ENCODE measurements at places on chromosomes 6 and 20.

- no peak for DNase-seq
These were observed 203.8 kb upstream of the PCSK2 start for GRCh38 chr20:17023036-17023435.

GRCh38 chr6:155432293-155432692 lies 23.3 kb downstream of the NOX3 start:
- no peak for DNase-seq

DNA sequence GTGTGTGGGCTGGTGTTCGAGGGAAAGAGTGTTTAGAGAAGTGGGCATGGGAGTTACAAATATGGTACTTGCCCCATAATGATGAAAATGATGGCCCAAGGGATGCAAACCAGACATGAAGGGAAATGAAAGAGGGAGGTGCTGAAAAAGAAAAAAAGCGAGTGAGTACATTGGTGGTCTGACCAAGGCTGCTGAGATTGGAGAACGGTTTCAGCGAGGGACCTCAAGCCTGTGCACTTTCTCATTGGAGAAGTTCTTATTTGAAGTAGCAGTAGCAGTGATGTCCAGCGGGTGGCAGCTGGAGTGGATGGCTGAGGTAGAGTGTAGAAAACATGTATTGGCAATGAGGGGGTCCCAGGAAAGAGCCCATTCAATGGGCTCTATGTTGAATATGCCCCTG lies 54.8 kb downstream of the TNFAIP3 start:
- no peak for DNase-seq

GRCh38 chr6:155882527-155883333 lies 427.1 kb upstream of the NOX3 start:
- no peak for DNase-seq

GRCh38 chr6:15213838-15214400 lies 31.9 kb upstream of the JARID2 start:
- DNase-seq, result no peak

DNA sequence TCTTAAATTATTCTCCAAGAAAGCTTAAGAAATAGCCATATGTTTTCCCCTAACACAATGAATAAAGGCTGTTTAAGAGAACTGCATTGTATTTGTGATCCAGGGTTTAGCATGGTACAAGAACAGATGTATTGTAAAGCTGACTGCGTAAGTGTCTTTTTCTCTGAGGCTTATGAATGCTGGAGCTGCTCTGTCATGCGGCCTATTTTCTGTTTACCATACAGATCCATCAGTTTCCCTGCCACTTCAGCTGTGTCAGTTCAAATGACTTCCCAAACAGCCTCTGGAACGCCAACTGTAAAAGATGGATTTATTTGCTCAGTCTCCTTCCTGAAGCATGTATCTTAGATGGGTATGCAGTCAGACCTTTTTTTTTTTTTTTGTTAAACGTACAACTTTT lies 419.3 kb upstream of the HS3ST5 start:
- no peak for DNase-seq

- DNase-seq, result no peak
These were observed 81.2 kb downstream of the UNC5CL start for GRCh38 chr6:40957616-40958492.

- DNase-seq, result no peak
These were observed 28.5 kb upstream of the DST start for GRCh38 chr6:56671160-56671559.

GRCh38 chr6:158498362-158498761 lies 61.5 kb upstream of the TMEM181 start:
- no peak for DNase-seq

DNA sequence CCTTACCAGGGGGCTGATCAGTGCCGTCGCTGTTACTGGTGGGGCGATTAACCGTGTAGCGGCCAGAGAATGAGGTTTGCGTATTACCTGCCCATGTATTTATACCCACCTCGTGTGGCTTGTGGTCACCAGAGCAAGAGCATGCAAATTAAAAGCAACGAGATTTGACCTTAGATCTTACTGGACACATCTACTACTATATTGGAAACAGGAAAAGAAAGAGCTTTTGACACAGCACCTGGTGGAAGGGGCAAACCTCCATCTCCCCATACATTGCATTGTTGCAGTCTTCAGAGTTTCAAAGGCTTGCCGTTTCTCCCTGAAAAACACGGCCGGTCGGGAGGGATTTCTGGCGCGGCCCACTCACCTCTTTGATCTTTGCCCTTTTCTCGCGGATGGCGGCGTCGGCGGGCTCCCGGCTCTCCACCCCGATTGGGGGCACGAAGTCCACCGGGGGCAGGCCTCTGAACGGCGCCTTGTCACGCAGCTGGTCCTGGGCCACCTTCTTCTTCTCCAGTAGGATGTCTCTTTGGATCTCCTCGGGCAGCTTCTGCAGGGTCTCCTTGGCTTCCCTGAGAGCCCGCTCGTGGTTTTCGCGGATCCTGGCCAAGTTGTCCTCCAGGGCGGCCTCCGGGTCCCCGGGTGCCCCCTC lies 1.3 kb downstream of the MAN1A1 start:
- DNase-seq, result no peak

- no peak for DNase-seq
These were observed 260.8 kb downstream of the ZFAND3 start for GRCh38 chr6:38080360-38080759.

DNA sequence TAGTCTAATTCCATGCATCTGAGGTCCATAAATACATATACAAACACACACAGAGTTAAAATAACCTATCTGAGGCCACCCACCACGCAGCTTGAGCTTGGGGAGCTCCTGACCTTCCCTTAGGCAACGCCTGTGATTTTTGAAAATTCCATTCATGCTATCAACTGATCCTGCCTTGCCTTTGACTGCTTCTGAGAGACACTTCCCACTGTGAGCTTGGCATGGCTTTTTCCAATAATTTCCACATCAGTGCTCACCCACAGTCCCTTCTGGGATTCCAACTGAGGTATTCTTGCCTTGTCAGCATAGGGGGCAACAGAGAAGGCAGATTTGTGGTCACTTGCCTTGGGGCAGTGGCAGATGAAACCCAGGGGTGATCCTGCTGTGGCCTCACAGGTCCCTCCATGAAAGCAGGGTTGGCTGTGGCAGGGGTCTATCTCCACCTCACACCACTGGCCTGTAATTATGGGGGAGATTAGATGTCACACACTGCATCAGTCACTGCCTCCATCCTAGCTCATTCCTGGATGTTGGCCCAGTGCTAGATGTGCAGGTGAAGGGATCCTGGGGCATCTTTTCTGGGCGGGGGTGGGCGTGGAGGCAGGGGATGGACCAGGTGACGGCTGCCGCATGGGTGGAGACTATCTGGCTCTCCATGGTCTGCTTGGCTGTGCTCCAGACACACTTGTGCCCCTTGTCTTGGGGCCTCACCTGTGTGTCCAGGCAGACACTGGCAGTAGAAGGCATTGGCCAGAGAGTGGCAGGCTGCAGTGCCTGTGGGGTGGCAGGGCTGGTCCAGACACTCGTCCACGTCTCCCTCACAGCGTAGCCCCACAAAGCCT lies 11.2 kb upstream of the GPSM3 start:
- DNase-seq, result no peak

DNA sequence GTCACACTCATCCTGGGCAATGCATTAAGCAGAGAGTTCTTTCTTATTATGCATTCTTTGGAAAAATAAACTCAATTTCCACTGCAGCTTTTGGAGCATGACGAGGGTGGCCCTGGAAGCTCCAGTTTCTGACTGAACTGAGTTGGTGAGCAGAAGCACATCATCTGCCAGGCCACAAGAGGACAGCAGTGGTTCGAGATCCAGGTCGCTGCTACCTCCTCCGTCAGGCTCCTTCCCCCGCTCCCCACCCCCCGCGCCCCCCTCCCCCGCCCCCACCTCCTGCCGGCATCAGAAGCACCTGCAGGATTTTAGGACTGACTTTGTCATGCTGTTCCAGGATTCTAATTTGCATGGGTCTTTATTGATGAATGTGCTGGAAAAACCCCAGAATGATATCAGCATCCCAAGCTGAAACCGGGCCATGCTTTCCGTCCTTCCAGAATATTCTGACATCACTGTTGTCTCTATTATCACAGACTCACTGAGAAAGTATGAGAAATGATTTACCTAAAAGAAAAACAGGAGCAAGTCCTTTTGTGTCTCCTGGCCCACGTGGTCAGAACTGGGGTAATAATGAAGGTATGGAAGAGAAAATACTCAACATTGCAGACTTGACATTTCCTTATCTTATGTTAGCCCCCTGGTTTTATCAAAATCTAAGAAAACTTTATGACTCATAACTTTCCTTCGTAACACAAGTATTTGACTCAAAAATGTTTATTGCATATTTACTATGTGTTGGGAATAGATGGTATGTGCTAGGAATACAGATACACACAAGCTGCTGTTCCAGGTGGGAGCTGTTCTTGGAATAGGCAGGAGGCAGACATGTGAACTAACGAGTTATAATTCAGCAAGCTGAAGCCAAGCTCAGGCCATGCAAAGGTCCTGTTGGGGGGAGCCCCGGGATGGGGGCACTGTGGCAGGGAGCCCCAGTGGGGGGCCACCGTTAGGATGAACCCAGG lies 220.2 kb upstream of the EXOC2 start:
- DNase-seq, result no peak

GRCh38 chr6:125066964-125067363 lies 86.6 kb upstream of the TPD52L1 start:
- no peak for DNase-seq

GRCh38 chr6:46050845-46051405 lies 35.3 kb upstream of the CLIC5 start:
- no peak for DNase-seq

GRCh38 chr6:157316871-157317814 lies 6.2 kb downstream of the TMEM242 start:
- no peak for DNase-seq

- DNase-seq, result no peak
These were observed 4.3 kb downstream of the KCNQ5 start for GRCh38 chr6:72626126-72626525.

DNA sequence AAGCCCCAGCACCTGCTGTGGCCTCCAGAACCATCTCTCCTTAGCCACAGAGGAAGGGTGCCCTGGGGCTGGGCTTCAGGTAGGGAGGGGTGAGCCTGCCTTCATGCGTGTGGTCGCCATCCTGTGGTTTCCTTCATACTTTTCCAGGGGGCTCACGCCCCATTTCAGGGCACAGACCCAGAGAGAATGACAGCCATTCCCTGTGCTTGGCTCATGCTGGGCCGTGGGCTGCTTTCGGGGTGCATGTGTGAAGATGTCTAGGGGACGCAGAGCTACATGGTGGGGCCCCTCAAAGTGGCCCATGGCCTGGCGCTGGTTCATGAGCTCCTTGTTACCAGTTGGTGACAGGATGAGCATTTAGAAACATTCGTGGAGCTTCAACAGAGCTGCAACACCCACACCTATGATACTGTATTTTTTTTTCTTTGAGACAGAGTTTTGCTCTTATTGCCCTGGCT lies 190.3 kb upstream of the SLC24A3 start:
- no peak for DNase-seq

- no peak for DNase-seq
These were observed 30.3 kb downstream of the RREB1 start for GRCh38 chr6:7138046-7138531.

DNA sequence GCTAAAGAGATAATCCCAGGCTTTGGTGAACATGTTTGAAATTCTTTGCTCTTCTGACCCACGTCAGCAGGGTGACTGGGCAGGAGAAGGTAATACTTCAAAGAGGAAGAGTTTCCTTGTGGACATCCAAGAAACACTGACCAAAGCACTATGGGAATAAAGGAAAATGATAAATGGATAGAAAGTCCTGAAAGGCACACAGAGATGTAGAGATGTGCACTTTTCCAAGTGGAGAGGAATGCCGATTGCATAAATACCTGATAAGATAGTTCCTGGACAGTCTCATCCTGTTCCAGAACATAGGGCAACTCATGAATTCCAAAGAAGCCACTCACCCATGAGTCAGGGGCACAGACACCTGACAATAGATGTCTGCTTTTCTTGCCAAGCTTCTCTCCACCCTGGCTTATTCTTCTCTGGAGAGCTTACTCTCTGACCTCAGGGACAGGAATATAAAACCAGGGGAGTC lies 191.3 kb upstream of the FOXA2 start:
- DNase-seq, result no peak

DNA sequence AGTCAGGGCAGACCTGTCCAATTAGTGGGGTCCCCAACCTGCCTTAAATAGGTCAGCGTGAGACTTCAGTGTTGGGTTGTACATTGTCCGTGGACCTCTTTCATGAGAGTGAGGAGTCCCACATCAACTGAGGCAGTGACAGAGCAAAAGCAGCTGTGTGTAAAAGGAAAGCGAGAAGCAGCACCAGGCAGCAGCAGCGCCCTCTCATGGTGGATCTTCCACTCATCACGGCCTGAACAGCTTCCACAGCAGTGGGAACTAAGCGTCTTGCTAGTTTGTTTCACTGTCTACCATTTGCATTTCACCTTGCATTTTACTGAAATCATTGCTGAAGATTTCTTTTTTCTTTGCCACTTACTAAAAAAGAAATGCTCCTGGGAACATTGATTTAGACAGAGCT lies 333.8 kb downstream of the PKHD1 start:
- DNase-seq, result no peak

DNA sequence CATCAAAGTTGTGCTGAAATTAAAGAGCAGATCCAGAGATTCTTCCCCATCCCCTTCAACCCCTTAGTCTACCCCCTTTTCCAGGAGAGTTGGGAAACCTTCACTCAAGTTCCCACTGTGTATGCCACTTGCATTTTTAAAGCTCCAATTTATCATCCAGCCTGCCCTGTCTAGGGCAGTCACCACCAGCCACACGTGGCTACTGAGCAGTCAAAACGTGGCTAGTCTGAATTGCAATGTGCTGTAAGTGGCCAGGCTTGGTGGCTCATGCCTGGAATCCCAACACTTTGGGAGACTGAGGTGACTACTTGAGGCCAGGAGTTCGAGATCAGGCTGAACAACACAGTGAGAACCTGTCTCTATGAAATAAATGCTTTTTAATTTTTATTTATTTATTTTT lies 34.9 kb downstream of the ERGIC3 start:
- no peak for DNase-seq

- DNase-seq, result no peak
These were observed 84.2 kb upstream of the ARG1 start for GRCh38 chr6:131488780-131489179.

GRCh38 chr6:48782225-48782624 lies 671.2 kb upstream of the PTCHD4 start:
- DNase-seq, result no peak

DNA sequence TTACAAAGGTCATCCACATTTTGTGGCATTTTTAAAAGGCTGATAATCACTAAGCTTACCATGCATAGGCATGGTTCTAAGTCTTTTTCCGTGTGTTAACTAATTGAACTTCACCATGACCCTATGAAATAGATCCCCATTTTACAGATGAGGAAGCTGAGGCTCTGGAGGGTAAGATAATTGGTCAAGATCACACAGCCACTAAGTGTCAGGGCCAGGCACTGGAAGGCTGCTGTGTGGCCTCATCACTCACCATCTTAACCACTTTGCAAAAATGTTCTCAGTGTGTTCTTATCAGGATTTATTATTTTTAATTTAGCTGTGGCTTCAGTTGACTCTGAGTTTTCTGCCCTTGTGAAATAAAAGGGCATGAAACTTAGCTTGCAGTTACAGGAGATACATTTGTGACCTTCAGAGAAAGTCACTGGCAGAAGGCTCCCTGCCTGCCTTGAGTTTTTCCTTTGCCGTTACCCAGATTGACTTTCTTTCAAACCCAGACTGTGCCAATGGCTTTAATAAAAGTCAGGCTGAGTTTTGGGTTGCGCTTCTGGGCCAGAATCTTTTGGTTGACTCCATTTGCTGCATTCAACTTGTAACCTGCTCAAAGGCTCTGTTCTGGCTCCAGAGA lies 82.0 kb downstream of the EZR start:
- no peak for DNase-seq

GRCh38 chr20:44849703-44850102 lies 35.8 kb upstream of the YWHAB start:
- no peak for DNase-seq
